ENCODE measurements at places on chromosomes 13 and 19. TPM values are rescaled to one million over a fixed set of nuclear protein-coding genes. Genes with fewer than 3 reads are reported as not detected.

The PGLYRP1 gene
- not detected for polyA plus RNA-seq

The ERICH6B gene
- polyA plus RNA-seq = not detected

The SLC46A3 gene
- polyA plus RNA-seq = 2.7 TPM

The SIRT2 gene
- 36.1 TPM for polyA plus RNA-seq

The CDX2 gene
- polyA plus RNA-seq = 0.06 TPM

The PSG1 gene
- not detected for polyA plus RNA-seq

The SULT2B1 gene
- 320 TPM for polyA plus RNA-seq

All from esophagus (tissue), 2 donors.